ENCODE measurements at places on chromosomes 1 and 21.
A peak's percentile ranks its signal among the peaks of the same experiment; 100 is the strongest.

DNA sequence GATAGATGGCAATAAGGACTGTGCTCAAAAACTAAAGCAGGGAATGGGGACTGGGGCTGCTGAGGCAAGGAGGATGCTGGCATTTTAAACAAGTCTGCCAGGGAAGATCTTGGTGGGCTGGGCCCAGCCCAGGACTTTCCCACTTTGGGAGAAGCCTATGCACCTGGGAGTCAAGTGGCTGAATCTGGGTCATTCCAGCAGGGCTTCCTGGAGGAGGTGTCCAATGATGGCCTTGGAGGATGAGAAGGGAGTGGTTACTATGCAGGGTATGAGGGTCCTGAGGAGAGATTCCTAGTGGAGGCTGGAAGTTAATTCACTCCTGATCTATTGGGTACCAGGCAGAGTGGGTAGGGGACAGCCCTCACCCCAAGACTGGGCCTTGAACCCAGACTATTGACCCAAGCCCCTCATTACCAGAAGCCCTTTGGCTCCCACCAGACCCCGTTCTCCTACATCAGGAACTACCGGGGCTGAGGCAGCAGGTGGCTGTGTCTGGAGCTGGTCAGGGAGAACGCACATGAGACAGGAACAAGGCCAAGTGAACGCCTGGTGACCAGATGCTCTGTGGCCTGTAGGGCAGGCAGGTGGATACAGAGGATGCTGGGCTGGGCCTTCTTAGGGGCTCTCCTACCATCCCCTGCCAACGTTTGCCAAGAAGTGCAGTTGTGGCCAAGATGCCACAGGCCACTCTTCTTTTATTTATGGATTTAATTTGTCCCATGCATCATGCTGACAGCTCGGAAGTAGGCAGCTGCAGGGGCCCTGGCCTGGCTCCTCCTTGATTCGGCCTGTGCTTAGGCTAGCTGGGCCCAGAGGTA lies 18.3 kb upstream of the LRP8 start:
- DNase-seq = no peak

GRCh38 chr1:113849072-113849471 lies 22.4 kb downstream of the PTPN22 start:
- no peak for DNase-seq

GRCh38 chr1:178537382-178538090 lies 24.6 kb downstream of the TEX35 start:
- no peak for DNase-seq

DNA sequence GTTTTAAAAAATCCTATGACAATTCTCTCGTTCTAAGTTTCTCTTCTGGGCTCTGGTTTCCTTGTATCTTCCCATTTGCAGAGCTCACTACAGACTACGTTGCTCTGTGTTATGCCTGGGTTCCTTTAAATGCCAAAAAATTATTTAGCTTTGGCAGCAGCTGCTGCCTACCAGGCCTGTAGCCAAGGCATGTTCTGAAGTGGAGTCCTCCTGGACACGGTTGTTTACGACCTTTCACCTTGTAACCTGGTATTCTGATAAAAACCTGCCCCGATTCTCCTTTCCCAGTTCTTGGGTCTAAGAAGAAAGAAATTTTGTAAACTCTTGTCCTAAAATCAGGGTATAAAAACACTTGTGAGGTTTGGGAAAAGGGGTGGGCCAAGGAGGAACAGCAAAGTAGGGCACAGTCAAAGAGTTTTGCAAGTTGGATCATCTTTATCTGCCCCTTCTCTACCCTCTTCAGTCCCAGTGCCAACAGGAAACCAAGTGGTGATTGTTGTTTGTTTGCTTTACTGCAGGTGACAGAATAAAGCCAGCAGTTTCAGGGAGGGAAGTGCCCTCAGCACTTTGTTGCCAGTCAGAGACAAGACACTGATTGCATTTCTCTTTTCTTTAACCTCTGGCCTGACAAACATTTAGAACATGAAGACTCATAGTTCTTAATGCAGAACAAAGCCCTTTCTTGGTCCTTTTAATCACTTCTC lies 3.1 kb upstream of the TXNIP start:
- no peak for DNase-seq

- DNase-seq = peak; percentile 79
These were observed 21.6 kb upstream of the POFUT2 start for GRCh38 chr21:45309069-45309986.

DNA sequence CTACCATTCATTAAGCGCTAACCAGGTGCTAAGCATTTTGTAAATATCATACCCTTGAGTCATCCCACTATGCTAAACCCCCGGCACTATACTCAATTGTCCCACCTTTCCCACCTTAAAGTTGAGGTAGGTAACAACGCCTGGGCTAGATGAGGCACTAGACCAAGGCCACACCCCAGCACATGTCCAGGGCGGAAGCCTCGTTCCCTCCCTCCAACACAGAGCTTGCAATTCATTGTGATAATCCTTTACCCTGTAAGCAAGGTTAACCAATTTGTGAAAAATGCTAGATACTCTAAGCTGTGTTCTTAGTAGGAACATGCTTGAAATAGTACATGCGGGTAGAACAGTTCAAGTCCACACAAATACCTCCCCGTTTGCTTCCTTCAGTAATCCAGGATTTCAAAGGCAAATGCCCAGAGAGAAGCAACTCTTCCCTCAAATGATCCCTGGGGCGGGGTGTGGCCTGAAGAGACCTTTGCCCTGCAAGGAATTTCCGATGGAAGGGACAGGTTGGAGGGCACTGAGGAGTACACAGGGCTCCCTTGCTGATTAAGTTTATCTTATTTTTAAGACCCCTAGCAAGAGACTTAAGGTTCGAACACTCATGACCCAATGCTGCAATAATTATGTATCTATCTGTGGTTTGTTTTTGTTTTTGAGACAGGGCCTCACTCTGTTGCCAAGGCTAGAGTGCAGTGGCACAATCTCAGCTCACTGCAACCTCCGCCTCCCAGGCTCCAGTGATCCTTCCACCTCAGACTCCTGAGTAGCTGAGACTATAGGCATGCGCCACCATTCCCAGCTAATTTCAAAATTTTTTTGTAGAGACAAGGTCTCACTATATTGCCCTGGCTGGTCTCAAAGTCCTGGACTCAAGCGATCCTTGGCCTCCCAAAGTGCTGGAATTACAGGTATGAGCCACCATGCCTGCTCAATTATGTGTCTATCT lies 2.6 kb downstream of the RSPH1 start:
- DNase-seq = peak; percentile 32

DNA sequence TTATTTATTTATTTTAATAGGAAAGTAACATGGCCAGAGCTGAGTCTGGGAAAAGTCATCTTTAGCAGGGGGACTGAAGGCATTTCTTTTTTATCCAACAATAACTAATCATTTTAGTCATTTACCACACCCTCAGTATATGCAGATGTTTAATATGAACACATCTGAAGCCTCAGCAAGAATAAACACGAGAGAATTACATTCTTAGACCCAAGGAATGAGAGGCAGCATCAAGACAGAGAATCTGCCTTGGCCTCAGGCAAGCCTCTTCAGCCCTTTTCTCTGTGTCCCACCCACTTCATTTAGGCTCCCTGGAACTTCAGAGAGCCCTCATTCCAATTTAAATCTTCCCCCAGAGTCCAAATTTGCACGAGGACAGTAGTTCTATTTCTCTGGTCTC lies 17.0 kb upstream of the IGSF3 start:
- no peak for DNase-seq

DNA sequence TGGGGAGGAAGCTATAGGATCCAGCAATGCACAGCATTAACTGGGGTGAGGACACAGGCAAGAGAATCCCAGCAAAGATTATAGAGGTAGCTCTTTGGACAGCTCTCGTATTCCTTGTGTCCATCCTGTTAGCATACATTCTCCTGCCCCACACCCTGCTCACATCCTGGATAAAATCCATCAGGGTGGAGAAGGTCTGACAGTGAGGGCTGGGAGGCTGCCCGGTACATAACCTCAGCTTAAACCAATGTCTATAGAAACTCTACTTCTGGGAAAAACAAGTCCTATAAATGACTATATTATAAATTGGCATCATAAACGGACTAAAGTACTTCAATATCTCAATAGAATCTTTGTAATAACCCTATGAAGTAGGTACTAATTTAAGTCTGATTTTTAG lies 36.8 kb upstream of the UBE2U start:
- no peak for DNase-seq

DNA sequence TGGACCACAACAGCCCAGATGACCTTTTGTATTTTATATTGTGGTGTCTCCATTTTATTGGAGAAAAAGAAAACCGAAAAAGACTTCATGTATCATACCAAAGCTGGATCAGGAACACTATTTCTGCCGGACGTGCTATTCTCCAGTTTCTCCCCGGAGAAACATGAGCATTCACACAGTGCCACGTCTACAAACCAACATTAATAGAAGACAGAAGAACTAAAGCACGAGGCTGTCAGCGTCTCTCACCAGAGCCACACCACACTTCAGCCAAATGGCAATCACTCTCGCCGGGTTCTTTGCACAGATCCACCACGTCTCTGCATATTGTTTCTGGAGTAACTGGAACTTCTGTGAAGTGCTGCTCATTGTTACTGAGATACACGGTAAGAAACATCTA lies 24.8 kb downstream of the TP53BP2 start:
- no peak for DNase-seq

- DNase-seq = no peak
These were observed 25.7 kb downstream of the C21orf91 start for GRCh38 chr21:17793246-17794123.

DNA sequence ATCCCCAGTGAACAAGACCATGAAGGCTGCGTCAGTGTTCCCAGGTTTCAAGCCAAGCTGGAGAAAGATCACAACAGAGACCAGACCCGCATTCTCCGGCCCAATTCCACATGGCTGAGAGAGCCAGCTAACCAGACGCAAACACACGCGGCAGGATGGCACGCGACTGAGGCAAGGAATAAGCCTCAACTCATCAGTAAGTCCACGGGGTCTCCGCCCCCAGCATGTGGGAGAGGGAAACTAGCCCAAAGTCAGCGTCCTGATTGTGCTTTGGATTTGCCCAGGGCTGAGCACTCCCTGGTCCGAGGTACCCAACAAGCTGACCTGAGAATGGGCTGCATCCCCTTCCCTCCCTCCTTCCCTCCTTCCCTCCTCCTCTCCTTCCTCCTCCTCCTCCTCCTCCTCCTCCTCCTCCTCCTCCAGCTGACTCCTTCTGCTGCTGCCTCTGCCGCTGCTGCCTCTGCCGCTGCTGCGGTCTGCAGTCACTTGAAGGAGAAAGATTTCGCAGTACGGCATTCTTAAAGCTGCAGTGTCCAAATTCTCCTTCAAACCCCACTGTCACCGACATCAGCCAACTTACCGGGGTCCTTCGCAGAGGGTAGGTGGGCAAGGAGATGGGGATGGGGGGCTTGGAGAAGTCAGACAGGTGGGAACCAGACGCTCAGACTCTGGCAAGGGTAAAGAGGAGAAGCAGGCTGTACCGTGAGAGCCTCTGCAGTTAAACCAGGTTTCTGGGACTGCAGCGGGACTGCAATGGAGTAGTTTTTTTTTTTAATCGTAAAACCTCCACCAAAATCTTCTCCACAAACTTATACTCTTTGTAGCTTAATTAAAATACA lies 33.0 kb upstream of the H6PD start:
- DNase-seq = peak; percentile 35
